ENCODE measurements at places on chromosomes 3 and 15.

DNA sequence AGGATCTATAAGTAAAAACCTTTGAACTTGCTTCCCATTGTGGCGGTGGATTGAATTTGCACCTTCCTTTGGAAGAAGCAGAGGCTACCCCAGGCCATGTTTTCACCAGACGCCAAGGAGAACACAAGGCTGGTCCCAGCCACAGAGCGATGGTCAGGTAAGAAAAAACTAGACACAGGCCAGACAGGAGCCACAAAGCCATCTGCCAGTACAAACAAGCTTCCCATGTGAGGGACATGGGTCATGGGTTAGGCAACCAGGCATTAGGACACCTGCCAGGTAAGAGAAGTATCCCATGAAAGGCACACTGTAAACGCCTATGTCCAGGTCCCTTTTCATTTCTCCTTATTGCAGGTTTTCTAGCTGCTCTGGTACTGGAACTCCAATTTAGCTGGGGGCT is 190.2 kb downstream of the KLF13 start:
- no peak for DNase-seq

GRCh38 chr15:100863075-100863795 is 16.4 kb upstream of the ALDH1A3 start:
- no peak for DNase-seq

- no peak for DNase-seq
Observed at GRCh38 chr3:169940470-169941181, 26.0 kb upstream of the SEC62 start.

DNA sequence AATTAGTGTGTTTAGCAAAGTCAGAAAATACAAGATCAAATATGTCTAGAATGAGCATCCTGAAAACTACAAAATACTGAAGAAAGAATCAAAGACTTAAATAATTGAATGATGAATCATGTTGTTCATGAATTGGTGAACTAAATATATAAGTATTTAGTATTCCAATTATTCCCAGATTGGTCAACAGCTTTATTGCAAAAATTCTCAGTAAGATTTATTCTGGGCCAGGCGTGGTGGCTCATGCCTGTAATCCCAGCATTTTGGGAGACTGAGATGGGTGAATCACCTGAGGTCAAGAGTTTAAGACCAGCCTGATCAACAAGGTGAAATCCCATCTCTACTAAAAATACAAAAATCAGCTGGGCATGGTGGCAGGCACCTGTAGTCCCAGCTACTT is 250.0 kb upstream of the NECTIN3 start:
- no peak for DNase-seq

GRCh38 chr15:25716414-25717126 is 146.6 kb downstream of the ATP10A start:
- no peak for DNase-seq

- DNase-seq, result no peak
Observed at GRCh38 chr3:197847866-197848401, 56.9 kb downstream of the LRCH3 start.

- no peak for DNase-seq
Observed at GRCh38 chr3:123008840-123009239, 18.7 kb downstream of the SEMA5B start.

DNA sequence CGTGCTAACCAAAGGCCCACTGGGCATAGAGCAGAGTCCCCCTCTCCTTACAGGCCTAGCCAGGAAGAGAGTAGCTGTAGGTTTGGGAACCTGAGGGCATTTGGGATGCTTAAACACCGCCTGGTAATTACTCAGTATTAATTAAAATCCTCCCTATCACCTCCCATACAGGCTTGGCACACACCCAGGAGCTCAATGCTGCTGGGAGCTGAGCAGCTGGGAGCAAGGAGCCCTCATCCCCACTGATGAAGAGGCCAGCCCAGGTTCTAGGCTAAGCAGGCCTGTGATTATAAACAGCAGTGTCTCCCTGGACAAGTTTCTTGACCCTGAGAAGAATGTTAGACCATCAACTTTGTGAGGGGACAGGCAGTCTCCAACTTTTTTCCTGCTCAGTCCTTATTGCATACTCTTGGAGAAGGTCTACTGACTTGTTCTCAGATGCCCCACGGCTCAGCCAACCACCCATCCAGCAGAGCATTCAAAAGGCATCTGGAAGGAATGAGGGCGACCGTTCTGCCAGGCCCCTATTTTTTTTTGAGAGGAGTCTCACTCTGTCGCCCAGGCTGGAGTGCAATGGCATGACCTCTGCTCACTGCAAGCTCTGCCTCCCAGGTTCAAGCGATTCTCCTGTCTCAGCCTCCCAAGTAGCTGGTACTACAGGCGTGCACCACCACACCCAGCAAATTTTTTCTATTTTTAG is 1.3 kb upstream of the PRKAR2A start:
- DNase-seq, result no peak

DNA sequence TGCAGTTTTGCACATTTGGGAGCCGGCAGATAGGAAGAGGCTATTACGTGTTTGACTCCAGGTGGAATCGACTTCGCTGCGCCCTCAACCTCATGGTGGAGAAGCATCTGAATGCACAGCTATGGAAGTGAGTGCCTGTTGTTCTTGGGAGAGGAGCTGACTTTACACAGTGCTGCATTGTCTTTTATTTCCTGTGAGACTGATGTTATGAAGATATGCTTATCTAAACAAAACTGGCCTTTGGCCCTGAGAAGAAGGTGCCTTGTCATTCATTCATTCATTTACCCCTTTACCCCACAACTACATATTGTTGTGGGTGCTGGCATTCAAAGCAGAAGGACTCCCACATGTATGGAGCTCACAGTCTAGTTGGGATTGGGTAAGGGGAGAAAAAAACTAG is 32.6 kb downstream of the PSMD6 start:
- DNase-seq, result no peak

All from D721Med (cell line).